ENCODE measurements at places on chromosomes 12 and 14.

GRCh38 chr14:24889843-24890242 lies 160.1 kb downstream of the STXBP6 start:
- DNase-seq: no peak

DNA sequence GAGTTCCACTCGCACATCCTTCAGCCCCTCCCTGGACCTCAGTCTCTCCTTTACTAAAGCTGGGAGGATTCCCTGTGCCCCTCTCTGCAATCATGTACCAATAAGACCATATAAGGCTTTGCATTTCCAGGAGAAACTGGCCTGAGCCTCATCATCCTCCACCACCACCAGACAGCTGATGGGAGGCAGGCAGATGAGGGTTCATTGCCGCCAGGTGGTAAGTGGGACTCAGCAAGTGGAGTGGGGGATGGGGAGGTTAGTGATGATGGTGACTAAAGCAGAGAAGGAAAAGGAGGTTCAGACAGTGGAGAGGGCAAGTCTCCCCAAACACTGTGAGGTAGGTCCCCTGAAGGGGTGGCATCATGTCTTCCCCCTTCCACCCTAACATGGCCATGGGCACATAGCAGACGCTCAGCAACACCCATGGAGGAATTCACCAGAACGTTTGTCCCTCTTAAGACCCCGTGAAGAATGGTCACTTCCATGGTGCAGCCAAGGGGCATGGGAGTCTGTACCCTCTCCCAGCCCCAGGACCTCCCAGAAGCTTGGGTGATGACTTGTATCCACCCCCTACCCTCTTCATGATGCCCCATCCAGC lies 4.5 kb upstream of the TNFRSF1A start:
- DNase-seq: no peak

- no peak for DNase-seq
These were observed 909 bp upstream of the ETFBKMT start for GRCh38 chr12:31658471-31659086.

DNA sequence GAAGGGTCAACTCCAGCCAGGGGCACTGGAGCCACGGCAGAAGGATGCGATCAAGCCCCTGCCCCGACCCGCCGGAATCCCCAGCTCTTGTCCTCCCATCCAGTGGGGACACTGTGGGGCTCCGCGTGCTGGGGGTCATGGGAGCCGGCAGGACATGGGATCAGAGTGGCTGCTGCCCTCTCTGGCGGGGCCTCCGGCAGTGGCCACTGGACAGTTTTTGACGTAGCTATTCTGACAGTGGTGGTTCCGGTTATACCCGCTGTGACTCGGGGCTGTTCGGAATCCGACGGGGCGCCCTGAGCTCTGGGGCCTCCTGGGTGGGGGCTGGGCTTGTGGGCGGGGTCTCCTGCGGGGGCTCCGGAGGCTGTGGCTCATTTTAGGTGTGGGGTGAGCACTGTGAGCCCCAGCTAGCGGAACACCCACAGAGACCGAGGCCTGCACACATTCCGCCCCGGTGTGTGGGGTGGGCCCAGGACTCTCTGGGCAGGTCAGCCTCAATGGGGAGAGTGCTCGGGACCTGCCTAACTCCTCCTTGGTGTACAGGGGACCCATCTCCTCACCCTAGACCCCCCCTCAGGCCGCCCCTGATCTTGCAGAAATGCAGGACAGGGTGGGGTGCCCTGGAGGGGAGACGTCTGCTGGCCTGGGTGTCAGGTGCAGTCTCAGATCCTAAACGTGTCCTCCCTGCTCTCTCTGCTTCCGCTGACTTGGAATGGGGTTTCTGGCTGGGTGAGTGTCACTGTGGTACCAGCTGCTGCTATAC lies 374.2 kb downstream of the TMEM121 start:
- DNase-seq: no peak

GRCh38 chr14:75609606-75610475 lies 31.4 kb downstream of the FLVCR2 start:
- no peak for DNase-seq

GRCh38 chr14:73393375-73393774 lies 65.0 kb downstream of the NUMB start:
- no peak for DNase-seq

- no peak for DNase-seq
These were observed 362.1 kb downstream of the GALC start for GRCh38 chr14:87630846-87631245.

- DNase-seq: no peak
These were observed 121.2 kb upstream of the SLC35F4 start for GRCh38 chr14:57987051-57987450.

DNA sequence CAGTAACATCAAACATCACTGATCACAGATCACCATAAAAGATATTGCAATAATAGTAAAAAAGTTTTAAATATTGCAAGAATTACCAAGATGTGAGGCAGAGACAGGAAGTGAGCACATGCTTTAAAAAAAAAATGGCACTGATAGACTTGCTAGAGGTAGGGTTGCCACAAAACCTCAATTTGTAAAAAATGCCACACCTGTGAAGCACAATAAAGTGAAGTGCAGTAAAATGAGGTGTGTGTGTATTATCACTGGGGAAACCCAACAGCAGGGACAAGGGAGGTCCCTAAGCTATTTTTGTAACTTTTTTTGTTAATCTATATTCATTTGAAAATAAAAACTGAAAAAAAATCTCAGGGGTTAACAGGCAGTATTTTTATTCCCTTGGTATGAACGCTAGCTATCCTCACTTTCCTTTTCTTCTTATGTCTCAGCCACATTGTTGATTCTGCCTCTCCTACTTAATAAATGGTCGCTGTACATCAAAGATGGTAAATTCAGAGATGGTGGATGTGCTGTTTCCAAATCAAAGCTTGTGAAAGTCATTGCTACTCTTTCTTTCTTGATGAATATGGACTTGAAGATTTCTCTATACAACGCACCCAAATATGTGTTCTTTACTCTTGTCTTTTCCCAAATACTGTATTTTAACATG lies 14.0 kb upstream of the KLRD1 start:
- DNase-seq: no peak

- DNase-seq: no peak
These were observed 6.3 kb downstream of the DDX55 start for GRCh38 chr12:123608182-123608581.

DNA sequence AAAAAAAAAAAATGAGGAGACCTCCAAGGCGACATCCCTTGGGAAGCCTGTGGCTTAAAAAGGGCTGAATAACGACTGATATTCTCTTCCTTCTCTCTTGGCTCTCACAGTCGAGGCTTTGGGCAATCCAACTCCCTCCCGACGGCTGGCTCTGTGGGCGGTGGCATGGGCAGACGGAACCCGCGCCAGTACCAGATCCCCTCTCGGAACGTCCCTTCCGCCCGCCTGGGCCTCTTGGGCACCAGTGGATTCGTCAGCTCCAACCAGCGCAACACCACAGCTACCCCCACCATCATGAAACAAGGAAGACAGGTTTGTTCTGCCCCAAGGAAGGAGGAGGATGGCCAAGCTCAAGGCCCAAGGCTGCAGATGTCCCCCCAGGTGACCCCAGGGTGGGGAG lies 127.8 kb downstream of the GCH1 start:
- no peak for DNase-seq

- DNase-seq: no peak
These were observed 11.7 kb downstream of the HDAC7 start for GRCh38 chr12:47808050-47808449.

DNA sequence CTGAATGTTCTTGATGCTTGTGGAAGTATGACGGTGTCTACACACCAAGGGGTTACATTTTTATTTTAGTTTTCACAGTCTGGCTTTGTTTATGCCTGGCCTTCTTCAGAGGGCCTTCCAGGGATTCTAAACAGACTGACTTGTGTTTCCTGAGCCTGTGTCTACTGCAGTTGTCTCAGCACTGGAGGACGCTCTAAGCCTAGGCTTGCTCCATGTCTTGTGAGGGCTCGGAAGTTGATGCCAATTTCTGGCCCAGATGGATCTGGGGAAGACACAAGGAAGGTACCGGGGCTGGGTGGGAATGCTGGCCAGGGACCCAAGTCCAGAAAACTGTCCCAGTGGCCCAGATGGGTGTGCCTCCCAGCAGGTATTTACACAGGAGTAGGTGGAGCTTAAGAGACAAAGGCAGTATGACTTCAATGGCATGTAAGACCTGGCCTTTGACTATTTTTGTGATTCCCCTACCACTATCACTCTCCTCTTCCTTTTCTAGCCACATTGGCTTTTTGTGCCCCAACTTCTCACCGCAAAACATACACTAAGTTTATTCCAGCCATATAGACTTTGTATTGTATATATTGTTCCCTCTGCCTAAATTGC lies 56.9 kb downstream of the GPR137C start:
- DNase-seq: no peak

DNA sequence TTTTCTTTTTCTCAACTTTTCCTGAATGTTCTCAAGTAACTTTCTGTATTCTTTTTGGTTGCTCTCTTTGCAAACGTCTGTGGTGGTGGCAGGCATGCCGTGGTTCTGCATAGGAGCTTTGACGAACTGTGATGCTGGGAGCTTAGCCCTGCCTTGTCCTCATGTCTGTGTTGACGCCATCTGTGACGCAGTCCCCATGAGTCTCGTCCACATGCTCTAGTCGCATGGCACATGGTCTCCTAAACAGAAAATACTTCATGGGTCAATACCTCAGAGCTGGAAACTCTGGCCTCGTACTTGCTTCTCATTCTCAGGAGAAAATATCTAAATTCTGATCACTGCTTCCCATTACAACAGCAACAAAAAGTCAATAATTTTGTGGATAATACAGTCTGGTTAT lies 50.3 kb upstream of the DYNC1H1 start:
- DNase-seq: no peak

DNA sequence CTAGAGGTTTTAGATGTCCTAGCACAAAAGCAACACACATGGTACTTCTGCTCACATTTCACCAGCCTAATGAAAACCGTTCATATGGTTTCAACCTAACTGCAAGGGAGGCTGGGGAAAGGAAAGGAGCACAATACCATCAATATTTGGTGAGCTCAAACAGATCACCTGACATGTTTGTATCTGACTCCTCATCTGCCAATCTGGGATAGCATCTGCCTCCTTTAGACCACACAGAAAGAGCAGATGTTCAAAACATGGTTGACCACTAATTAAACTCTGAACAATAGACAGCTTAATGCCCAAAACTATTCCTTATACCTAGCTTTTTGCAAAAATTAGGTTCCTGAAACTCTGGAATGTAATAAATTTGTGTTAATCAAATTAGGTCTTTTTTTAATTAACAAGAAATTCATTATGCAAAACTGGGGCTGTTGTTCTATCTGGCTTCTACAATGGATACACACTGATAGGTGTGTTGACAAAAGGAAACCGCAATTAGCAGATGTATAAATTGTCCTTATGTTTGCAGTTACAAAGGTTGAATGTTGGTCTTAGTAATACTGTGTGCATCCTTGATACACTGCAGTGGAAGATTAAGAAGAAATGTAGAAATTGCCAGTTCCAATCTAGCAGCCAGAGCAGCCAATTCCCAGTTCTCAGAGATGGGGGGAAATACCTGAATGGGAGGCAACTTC lies 89.3 kb downstream of the DUSP6 start:
- DNase-seq: no peak

GRCh38 chr14:99740411-99740810 lies 52.8 kb upstream of the EML1 start:
- no peak for DNase-seq

DNA sequence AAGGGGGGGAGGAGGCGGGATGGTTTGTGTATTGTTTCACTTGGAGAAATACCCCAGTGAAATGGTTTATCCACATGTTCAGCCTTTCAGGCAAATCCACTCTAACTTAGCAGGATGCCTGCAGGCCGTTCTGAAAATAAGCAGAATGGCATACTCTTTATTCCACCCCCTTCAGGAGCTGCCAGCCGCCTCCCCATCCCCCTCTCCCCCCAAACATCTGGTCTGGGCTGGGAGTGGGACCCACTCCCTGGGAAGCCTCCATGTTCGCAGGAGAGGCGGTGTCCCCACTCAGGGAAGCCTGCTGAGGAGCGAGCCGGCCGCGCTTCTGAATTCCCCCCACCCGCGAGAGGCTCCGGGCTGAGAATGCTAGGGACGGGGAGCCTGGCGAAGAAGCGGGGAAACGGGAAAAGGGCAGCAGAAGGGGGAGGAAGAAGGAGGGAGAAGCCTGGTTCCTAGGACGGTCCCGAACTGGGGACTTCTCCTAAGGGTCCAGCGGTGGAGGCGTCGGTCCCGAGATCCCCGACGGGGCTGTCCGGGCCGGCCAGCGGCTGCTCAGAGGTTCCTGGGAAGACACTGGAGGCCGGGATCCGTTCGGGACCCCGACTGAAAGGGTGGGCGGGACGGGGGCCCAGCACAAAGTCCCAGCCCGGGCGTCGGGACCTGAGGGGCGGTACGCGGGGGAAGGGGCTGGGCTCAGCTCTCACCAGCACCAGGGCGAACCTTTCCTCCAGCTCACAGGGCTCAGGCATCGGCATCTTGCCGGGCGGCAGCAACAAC lies 666 bp downstream of the FMNL3 start:
- peak; percentile 41 for DNase-seq

DNA sequence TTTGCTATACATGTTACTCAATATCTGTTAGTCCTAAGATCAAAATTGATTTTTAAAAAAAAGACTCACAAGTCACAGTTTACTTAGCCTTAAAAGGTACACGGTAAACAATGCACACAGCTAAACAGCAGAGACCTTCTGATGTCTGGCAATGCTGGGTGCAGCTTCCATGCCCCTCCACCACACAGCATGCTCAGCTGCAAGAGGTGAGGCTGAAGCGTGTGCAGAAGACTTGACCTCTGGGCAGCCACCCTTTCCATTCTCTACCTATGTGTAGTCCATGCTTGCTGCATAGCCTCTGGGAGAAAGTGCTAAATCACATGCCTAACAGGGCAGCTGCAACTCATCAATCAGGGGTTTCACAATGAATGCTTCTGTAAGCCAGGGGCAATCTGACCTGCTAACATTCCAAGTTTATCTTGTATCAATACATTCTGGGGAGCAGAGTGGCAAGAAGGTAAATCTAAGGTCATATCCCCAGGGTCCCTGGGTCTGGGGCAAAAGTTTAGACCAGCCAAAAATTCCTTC lies 44.5 kb upstream of the AMN1 start:
- no peak for DNase-seq

DNA sequence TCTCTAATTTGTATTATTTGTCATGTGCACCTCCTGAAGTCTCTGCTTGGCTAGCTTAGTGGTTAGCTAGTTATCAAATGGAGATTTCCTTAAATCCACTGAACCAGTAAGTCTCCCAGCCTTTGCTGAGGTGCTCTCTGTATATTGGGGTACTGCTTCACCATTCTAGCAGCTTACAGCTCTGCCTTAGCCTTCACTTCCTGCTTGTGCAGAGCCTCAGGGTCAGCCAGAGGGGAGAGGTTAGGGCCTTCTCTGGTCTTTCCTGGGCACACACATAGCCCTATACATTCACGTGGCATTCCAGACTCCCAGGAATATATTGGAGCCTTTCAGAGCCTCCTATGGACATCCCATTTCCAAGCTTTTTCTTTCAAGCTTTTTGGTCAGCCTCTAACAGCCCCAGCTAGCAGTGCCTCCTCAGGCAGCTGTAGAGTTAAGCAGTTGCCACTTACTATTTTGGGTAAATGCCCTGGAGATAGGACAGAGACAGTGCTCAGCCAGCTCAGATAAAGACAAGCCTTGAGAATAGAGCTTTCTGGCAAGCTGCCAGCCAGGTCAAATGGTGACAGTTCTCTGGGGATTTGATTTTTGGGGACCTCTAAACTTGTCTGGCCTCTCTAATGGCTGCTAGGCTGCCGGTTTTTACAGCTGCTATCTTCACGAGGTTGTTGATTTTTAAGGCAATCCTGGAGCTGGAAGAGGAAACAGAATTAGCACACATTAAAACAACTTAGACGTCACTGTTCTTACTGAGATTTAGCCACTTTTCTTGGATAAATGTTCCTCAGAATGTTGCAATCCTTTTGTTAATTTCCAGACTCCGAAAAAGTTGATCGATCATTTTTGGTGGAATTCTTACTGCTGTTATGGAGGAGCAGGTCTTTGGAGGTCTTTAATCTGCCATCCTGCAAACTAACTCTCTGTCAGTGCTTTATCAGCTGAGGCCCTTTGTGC lies 32.9 kb downstream of the FBXW8 start:
- no peak for DNase-seq
